ENCODE measurements at places on chromosomes 4 and X. TPM values are rescaled to one million over a fixed set of nuclear protein-coding genes. Genes with fewer than 3 reads are reported as not detected.

The GRSF1 gene
- 61.3 TPM for total RNA-seq

The SYTL5 gene
- not detected for total RNA-seq

The P2RY4 gene
- not detected for total RNA-seq

The MAMLD1 gene
- 1.1 TPM for total RNA-seq

The AR gene
- total RNA-seq = 6.0 TPM

The PNCK gene
- 0.25 TPM for total RNA-seq

The USP17L22 gene
- not detected for total RNA-seq

The ADGRG2 gene
- total RNA-seq = 0.37 TPM
